Activated T-helper 1 cell treated with Interleukin-2 at 50 U/mL for 16 hours (primary cell): ENCODE measurements at places on chromosomes 2 and 18.

DNA sequence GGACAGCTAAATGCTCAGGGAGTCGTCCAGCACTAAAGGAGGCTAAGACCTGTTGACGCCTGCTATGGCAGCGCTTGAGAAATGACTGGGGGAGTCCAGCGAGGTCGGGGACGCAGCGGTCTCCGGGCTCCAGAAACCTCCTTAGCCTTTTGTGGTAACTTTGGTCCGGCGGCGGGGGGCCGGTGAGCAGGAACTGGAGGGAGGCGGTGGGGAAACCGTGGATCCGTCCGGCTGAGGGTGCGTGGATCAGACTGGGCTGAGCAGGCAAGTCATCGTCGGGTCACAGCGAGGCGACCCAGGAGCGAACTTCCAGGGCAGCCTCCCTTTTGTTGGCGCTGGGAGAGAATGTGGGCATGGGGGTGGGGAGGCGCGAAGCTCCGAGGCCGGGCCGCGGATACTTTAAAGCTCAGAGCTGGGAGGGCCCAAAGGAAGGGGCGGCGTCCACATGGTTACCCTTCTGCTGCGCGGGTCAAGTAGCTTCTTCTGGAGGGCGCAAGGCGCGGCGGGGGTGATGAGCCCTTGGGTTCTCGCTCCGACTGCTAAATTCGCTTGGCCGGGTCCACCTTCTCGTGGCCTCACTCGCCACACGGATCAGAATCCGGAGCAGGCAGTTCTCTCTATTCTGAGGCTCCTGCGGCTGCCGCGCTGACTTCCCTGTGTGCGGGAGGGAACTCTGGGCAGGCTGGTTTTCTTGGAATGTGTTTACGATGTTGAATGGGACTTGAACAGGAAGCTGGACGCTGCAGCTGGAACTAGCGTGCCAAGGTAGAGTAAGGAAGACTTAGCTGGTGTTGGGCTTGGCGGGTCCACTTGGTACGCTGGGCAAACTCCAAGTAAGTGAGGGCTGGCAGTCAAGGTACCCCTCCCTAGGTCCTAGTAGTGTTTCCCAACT is 920 bp downstream of the GULP1 start:
- no peak for DNase-seq

DNA sequence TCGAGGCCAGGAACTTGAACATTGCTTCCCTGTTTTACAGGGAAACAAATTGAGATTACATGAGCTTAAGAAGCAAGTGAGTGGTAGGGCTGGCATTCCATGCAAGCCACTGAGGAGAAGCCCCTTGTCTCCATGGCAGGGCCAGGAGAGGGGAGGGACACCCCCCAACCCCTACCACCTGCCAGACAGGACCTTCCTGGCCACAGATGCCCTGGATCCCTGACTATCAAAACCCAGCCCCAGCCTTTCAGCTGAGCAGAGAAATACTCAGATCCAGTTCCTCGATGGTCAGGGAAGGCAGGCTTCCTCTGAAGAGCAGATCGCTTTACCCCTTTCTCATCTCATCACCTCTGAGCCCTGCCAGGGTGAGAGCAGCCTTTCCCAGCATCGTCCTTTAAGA is 53.8 kb upstream of the ALPP start:
- DNase-seq: no peak

DNA sequence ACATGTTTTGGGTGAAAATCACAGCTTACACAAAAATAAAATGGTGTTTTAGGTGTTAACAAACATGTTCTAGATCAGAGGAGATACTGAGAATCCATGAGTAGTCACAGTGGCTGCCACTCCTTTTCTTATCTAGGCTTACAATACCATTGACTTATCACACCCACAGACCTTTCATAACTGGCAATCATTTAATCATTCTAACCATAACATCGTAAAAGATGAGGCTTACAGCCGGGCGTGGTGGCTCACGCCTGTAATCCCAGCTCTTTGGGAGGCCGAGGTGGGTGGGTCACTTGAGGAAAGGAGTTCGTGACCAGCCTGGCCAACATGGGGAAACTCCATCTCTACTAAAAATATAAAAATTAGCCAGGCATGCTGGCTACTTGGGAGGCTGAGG is 18.8 kb upstream of the SERPINB5 start:
- DNase-seq: no peak

GRCh38 chr2:32289165-32289999 is 11.7 kb downstream of the YIPF4 start:
- no peak for DNase-seq

GRCh38 chr2:20972792-20973565 is 70.9 kb downstream of the APOB start:
- no peak for DNase-seq

DNA sequence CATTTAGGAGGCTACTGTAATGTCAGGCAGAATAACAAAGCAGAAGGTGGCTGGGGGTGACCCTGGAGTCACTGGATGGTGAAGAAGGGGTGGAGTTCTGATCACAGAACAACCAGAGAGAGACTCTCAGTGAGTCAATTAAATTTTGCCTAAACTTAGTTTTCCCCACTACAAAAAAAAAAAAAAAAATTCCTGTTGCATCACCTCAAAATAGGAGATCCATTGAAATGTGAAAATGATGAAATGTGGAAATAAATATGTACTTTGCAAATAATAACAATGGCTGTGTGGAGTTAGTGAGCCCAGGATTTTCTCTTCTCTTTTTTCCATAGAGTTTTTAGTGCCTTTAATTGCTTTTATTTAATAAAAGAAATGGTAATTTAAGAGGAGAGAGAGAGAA is 165.5 kb downstream of the GFPT1 start:
- DNase-seq: no peak

GRCh38 chr2:8647462-8647857 is 34.4 kb upstream of the ID2 start:
- no peak for DNase-seq

DNA sequence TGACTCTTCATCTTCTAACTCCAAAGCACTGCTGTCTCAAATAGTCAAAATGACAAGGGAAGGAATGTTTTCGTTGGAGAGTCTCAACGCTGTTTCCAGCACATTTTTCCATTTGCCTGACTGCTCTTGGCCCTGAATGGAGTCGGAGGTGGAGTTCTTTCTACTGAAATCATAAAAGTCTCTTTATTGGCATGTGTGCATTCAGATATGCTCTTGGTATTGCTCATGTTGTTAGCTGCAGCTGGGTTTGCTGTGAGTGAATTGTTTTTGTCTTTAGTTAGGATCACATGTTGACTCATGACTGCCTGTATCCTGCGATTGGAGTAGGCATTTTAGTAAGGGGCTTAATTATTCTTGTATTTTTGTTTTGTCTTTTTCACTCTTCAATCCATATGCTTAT is 16.8 kb downstream of the TMEM17 start:
- no peak for DNase-seq

- DNase-seq: no peak
Observed at GRCh38 chr2:162006337-162006736, 67.7 kb downstream of the DPP4 start.
